ENCODE measurements at places on chromosomes 4 and X.
A peak's percentile ranks its signal among the peaks of the same experiment; 100 is the strongest.

- DNase-seq: no peak
These were observed 1193.7 kb downstream of the RPA4 start for GRCh38 chrX:98077440-98077839.

GRCh38 chr4:76156635-76157034 is 8.4 kb upstream of the NUP54 start:
- DNase-seq: no peak

- no peak for DNase-seq
These were observed 57.0 kb upstream of the MAP9 start for GRCh38 chr4:155433636-155434360.

DNA sequence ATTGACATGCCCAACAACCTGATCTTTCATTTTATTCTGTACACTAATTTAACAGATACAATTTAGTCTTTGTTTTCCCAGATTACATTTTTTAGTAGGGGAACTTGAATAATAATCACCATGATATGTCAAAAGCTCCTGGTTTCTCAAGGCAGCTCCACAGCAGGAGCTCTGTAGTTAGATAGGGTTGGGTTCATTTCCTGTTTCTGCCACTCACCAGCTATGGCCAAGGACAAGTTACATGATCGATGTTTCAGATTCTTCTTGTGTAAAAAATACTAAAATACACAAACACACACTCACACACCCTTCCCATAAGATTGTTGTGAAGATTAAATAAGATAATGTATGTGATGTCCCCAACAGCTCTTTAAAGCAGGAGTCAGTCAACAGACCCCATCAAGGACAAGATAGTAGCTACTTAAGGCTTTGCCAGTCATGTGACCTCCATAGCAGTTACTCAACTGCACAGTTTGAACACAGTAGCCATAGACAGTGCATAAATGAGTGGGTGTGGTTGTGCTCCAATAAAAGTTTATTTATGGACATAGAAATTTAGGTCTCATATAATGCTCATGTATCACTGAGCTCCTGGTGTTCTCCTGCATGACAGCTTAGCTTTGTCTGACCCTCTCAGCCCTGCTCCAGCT is 18.4 kb downstream of the GUCY1A1 start:
- no peak for DNase-seq

DNA sequence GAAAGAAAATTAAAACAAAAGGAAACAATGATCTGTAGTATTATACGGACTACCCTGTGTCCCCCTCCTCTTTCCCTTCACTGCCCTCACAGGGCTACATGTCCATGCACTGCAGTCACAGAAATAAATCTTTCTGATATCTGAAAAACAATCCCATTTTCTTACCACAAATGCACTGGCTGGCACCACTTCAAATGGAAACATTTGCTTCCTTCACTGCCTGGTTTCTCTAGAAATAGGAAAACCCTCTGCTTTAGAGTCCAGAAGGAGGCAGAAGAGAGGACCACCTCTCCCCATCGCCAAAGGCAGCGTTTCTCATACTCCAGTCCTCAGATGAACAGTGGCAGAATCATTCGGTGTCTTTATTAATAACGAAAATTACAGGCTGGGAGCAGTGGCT is 98.2 kb downstream of the GRIA3 start:
- no peak for DNase-seq

DNA sequence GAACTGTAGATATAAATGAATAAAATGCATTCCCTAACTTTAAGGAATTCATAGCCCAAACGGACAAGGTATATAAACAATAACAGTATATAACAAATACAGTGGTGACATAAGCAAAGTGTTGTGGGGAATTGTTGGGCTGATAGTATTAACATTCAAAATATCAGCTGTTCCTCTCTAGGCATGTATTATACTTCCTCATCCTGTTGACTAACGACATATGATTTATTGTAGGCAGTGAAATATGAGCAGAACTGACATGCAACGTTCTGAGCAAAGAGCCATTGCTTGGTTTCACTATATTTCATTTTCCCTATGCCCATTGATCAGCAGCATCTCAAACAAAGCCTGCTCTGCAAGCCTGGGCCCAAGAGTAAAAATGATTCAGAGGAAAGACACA is 143.9 kb downstream of the PTCHD1 start:
- no peak for DNase-seq

- DNase-seq: no peak
These were observed 15.9 kb downstream of the FGFRL1 start for GRCh38 chr4:1027219-1027914.

GRCh38 chrX:103157496-103158316 is 57.2 kb upstream of the BEX4 start:
- DNase-seq: no peak

- DNase-seq: no peak
These were observed 6.0 kb upstream of the EFNB1 start for GRCh38 chrX:68822641-68823410.

DNA sequence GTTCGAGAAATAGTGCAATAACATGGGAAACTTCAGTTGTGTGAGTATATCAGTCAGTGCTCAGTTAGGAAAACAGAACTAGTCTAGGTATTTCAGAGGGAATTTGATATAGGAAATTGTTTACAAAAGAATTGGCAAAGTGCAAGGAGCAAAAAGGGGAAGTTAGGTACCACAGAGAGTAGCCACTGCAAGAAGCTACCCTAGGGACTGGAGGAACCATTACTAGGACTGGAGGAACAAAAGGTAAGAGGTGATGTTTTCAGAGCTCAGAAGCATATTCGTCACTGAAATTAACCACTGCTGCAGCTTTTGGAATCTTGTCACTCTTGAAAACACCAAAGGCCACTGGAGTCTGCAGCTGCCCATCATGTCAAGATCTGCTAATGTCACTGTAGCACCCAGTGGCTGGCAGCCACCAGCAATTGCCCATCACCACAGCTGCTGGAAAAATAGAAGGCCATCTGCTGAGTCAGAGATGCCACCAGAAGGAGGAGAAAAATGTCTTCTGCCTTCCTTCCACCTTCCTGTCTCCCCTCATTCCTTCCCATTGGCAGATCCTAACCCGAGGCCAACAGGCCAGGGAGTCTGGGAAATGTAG is 160.6 kb upstream of the RPS6KA3 start:
- no peak for DNase-seq

DNA sequence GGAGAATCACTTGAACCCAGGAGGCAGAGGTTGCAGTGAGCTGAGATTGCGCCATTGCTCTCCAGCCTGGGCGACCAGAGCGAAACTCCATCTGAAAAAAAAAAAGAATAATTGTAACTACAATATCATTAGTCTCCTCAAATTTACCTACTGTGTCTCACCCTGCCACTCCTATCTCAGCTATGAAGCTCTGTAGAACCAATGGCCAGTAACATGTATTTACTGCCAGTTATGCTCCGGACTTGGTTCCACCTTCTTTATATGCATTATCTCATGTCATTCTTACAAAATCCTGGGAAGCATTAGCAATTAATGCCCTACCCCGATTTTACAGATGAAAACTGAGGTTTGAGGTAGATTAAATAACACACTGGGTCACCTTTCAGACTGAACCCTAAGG is 7.0 kb upstream of the FAT1 start:
- no peak for DNase-seq

- no peak for DNase-seq
These were observed 117.8 kb downstream of the UCHL1 start for GRCh38 chr4:41374490-41374889.

DNA sequence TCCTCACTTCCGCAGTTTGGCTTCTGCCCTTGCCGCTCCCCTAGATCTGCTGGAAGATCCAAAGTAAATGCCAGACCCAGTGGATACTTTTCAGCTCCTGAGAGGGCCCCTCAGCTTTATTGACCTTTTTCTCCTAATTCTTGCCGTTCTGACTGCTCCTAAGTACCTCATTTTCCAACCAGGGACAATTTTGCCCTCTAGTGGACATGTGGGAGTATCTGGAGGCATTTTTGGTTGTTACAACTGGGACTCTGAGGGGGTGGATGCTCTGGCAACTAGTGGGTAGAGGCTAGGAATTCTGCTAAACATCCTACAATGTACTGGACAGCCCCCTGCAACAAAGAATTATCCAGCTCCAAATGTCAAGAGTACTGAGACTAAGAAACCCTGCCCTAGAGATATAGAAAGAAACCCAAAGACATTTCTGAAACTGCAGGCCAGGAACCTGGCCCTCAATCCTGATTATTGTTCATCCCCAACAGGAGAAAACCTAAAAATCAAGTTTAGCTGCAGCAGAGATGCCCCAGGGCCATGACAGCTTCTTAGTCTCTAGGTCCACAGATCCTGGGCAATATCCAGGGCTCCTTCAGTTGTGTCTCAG is 3.4 kb downstream of the TEX13B start:
- no peak for DNase-seq

DNA sequence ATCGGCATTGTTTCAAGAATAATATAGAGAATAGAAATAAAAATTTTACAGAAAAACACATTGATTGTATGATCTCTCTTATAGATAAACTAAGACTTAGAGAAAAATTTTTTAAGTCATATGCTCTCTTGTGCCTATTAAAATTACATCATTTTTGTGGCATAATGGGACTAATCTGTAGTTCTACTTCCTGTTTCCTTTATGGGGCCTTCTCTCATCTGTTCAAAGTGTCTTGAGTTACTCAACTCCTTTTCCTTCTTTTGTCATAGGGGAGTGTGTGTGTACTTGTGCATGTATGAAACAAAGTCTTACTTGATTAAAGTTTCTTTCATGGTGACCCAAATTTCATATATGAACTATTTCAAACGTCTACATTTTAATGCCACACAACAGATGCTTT is 1448.9 kb upstream of the TENM3 start:
- no peak for DNase-seq

DNA sequence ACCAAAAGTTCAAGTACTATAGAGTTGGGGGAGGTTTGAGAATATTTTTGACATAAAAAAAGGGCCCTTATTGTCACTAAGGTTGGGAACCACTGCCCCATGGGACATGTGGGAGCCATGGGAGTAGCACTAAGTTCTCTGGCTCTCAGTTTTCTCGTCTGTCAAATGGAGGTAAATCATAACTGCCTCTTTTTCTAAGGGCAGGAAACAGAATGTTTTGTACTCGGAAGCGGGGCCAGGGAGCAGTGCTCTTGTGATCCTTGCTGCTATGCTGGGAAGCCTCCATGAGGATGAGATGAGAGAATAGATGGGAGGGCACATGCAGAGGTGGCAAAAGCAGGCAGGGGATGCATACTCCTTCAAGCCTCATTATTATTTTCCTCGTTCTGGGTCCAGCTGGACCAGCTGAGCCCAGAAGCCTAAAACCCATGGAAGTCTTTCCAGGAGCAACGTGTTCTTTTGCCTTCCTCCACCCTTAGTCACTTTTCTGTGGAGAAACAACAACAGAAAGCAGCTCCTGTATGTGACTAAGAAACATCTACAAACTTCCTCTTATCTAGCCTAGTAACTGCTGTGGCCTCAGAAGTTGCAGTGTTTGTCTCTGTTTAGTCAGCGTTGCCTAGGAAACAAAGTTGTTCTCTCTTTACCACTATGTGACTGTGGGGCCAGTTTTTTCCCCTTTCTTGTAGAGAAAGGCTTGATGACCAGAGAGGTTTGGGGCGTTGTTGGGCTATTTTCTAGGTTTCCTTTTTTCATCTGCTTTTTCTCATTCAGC is 64.8 kb downstream of the TSC22D3 start:
- peak; percentile 16 for DNase-seq

- DNase-seq: no peak
These were observed 32.2 kb upstream of the CCKAR start for GRCh38 chr4:26522478-26522877.

- no peak for DNase-seq
These were observed 20.4 kb upstream of the MAPK10 start for GRCh38 chr4:86380181-86380724.

GRCh38 chr4:115596265-115597001 is 483.0 kb upstream of the NDST4 start:
- no peak for DNase-seq

DNA sequence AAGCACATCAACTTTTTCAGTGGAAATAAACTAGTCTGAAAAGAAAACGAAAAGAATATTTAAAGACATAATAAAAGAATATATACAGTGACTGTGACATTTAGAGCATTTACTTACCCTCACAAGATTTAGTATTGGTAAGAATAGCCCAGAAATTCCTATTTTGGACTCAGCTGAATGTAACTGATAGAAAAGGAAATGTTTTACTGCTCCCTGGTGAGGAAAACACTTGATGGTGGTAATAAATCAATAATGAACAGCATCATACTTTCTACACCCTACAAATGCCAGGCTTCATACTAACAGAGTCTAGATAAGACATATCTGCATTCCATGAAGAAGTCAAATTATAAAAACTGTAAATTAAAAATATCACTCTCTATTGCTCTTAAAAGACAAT is 753.5 kb upstream of the PCDH10 start:
- DNase-seq: no peak

DNA sequence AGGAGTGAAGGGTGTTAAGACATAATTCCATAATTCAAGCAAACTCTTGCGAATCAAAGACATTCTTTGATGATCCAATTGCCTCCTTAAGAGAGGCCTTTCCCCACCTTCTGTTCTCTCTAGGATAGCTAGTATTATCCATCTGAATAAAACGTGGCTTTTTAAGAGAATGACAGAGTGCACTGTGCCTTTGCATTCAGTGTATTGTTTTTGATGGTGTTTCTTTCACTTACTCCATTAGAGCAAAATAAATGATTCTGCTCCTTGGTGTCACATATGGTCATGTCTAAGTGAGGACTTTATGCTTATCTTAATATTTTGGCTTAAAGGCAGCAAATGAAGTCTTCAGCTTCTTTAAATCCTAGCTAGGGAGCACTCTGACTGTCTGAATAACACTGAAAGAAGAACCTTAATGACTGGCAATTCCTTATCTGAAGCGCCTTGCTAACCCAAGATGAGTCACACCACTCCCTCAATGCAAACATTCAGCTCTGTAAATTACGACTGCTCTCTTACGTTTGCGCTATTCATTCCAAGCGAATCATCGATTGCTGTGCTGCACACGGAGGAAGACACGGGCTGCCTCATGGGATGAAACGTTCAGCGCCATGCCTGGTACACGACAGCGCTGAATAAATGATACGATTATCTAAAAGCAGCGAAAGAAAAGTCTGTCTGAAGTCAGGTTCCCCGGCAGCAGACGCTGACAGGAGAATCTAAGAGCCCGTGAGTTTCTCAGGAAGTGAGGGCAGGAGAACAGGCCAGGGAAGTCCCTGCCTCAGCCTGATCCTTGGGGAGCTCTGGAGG is 35.1 kb upstream of the GEMIN8 start:
- no peak for DNase-seq

DNA sequence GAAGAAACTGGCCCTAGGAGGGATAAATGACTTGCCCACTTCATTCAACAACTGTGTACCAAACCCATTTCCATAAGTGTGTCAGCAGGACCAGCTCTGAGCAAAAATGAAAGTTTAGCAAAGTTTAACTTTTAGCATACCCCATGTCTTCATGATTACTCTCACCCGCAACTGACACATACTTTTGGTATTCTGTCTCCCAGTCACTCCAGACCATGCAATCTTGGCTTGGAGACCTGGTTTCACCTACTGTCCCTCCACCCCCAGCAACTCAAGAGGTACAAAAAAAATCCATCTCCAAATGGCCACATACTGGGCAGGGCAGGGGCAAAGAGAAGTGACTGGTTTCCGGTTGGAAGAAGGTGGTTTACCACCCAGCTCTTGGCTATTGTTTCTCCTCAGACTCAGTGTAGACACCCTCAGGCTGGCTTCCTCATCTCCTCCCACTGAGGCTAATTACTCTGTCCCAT is 79.8 kb downstream of the RLIM start:
- DNase-seq: no peak

GRCh38 chr4:48470137-48470536 is 13.0 kb upstream of the SLC10A4 start:
- DNase-seq: no peak

GRCh38 chr4:109589605-109590004 is 29.6 kb downstream of the MCUB start:
- DNase-seq: no peak
